ENCODE measurements at places on chromosomes 6 and 20.

DNA sequence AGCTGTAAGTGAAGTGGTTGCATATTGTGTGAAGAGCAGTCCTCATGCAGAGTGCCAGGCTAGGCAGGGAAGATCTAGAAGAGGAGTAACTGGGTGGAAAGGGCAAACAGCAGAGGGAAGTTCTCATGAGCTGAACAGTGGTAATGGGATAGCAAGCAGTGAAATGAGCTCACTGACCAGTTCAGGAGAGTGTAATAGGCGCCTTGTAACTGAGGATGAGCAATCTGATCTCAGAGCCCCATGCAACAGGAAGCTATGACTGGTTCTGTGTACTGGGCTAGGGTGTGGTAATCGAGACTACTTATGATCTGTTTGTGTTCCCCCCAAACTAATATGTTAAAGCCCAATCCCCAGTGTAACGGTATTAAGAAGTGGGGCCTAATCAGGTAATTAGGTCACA is 98.6 kb downstream of the RFX6 start:
- DNase-seq = no peak

DNA sequence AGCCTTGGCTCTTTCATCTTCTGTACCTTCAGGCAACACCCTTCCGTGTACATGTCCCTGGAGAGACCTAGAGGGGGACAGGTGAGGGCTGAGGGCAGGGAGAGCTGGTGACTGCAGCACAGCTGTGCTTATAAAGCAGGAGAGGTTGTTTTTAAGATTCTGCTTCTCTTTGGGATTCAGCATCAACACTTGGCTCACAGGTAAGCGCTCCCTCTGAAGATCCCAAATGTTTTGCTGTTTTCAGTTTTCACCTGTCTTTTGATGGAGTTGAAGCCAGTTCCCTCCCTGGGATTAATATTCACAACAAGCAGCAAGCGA is 19.4 kb upstream of the TRAF3IP2 start:
- DNase-seq = no peak

DNA sequence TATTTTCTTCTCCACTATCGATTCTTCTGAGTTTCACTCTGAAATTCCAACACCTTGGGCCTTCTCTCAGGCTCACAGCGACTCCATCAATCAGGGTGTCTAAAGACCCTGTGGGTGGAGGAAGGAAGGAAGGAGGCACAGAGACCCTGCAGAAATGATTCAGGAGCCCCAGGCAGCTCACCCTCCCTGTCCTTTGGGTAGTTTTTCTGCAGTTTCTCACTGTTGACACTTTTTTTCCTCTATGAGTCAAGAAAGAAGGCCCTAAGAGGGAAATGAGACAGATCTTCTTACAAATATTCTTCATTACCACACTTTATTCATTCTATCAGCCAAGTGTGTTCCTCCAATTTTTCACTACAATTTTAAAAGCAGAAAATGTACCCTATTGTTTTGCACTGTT is 34.2 kb upstream of the TBXT start:
- DNase-seq = no peak

- DNase-seq = no peak
Observed at GRCh38 chr6:137432054-137432611, 62.1 kb downstream of the OLIG3 start.

DNA sequence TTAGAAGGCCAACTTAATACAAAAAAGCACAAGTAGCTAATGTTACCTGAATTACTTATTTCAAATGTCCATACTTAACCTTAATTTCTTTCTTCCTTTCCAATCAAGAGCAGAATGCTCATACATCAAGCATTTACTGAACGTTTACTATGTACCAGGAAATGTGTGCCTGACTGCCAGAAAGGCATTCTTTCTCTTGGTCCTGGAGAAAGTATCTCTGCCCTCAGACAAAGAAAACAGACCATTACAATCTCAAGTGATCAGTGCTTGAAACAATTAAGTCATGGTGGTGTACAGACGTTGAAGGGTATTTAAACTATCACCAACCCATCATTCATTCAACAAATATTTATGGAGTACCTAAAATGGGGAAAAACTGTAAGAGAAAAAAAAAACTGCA is 26.4 kb downstream of the CSNK2A1 start:
- no peak for DNase-seq

DNA sequence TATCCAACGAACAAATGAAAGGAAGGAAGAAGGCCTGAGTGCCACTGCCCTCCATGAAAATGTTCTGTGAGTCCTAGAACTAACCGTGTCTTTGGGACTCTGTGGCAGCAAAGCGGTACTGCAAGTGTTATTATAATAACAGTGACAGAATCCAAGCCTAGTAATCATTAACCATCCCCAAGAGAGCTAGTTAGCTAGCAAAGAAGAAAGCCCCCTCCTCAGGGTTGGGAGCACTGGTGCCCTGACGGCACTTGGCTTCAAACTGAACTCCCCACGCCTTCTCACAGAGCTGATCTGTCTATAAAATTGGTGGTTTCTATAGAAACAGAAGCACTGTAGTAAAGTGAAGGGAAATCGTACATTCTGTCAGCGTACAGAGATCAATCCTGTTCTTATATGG is 239.8 kb downstream of the PTPRT start:
- no peak for DNase-seq

GRCh38 chr6:26124781-26125685 is 37.8 kb downstream of the HFE start:
- no peak for DNase-seq

- no peak for DNase-seq
Observed at GRCh38 chr6:54559136-54559535, 250.9 kb downstream of the TINAG start.

- DNase-seq = no peak
Observed at GRCh38 chr6:79670789-79671188, 39.7 kb downstream of the SH3BGRL2 start.

- no peak for DNase-seq
Observed at GRCh38 chr6:50030777-50031562, 9.2 kb upstream of the DEFB110 start.

DNA sequence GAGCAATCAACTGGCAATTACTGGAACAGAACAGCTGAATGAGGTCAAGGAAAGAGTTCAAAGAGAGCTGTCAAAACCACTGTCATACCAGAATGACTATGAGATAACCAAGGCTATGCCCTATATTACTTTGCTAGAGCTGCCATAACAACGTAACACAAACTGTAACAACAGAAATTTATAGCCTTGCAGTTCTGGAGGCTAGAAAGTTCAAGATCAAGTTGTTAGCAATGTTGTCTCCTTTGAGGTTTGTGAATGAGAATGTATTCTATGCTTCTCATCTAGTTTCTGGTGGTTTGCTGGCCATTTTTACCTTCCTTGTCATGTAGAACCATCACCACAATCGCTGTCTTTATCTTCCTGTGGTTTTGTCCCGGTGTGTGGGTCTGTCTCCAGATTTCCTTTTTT is 1323.0 kb upstream of the GJE1 start:
- no peak for DNase-seq

DNA sequence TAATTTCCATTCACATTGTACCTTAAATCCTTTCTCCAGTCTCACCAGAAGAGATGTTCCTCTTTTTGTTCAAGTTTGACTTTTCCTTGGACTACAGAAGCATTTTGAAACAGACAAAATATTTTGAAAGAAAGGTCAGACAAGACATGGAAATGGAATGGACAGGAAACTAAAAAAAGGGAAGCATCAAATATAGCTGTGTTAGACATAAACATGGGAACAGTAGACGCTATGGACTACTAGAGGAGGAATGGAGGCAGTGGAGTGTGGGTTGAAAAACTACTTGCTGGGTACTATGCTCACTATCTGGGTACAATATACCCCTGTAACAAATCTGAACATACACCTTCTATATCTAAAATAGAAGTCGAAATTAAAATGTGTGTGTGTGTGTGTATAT is 4.1 kb upstream of the FAM135A start:
- no peak for DNase-seq

Data from Right ventricle myocardium inferior (tissue), 1 donor.